ENCODE measurements at places on chromosomes 16 and 17.

GRCh38 chr17:76983075-76983775 is 115.0 kb downstream of the MGAT5B start:
- no peak for DNase-seq

GRCh38 chr17:16353317-16354174 is at the start of gene CENPV:
Gene CENPV (minus strand): TSS chr17:16353469. CDS start chr17:16353436, 33 bp downstream.
- DNase-seq: peak; percentile 74

GRCh38 chr16:85266857-85267256 is 154.6 kb upstream of the CIBAR2 start:
- no peak for DNase-seq

DNA sequence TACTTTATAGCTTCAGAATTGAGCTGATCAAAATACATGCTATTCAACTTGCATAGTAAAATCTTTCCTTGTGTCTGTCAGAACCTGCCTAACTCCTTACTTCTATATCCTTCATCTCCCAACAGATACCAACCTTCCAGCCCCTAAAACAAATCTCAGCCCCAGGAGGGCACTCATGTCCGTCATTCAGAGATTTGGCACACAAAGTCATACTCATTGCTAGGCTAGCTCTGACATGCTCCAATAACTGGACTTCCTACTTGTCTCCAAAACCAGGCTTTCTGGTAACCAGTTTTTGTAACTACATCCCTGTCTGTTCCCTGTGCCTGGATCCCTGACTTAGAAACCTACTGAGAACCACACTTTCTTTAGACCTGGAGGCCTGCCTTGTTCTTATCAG is 37.5 kb upstream of the DHX40 start:
- no peak for DNase-seq

DNA sequence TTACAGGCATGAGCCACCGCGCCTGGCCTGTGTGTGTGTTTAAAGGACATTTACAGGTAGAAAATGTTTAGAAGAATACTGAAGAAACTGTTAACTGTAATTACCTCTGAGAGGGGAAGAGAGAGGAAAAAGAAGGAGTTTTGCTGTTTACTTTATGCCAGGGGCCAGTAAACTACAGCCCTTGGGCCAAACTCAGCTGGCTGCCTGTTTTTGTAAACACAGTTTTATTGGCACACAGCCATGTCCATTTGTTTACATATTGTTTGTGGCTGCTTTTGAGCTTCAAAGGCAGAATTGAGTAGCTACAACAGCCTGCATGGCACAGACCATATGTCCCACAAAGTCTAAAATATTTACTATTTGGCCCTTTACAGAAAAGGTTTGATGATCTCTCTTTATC is 76.4 kb downstream of the GPR139 start:
- DNase-seq: no peak

DNA sequence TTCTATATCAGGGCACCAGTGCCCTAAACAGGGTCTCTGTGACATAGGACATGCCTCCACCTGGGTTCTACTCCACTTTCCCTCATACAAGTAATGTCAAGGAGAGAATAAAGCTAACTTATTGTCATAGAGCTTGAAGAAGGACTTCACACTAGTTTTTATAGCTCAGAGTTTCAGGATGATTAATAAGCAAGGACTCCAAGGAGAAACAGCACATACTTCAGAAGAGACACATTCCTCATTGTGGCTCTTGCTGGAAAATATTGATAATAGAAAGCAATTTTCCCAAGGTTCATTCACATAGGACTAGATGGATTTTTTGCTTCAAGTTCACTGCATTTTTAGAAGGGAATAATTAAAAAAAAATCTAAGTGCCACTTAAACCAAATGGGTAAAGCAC is 133.3 kb downstream of the CA10 start:
- no peak for DNase-seq

GRCh38 chr17:73956595-73957465 is 246.6 kb upstream of the RPL38 start:
- DNase-seq: peak; percentile 47

GRCh38 chr17:33667671-33668070 is 374.6 kb upstream of the ASIC2 start:
- DNase-seq: no peak

- DNase-seq: no peak
These were observed 184.4 kb downstream of the SNX29 start for GRCh38 chr16:12160815-12161550.

- no peak for DNase-seq
These were observed 647.7 kb upstream of the SOX9 start for GRCh38 chr17:71472809-71473789.

GRCh38 chr16:65793781-65794180 is 572.7 kb upstream of the CDH5 start:
- DNase-seq: no peak

- no peak for DNase-seq
These were observed 398.8 kb downstream of the KIF2B start for GRCh38 chr17:54221499-54221898.

DNA sequence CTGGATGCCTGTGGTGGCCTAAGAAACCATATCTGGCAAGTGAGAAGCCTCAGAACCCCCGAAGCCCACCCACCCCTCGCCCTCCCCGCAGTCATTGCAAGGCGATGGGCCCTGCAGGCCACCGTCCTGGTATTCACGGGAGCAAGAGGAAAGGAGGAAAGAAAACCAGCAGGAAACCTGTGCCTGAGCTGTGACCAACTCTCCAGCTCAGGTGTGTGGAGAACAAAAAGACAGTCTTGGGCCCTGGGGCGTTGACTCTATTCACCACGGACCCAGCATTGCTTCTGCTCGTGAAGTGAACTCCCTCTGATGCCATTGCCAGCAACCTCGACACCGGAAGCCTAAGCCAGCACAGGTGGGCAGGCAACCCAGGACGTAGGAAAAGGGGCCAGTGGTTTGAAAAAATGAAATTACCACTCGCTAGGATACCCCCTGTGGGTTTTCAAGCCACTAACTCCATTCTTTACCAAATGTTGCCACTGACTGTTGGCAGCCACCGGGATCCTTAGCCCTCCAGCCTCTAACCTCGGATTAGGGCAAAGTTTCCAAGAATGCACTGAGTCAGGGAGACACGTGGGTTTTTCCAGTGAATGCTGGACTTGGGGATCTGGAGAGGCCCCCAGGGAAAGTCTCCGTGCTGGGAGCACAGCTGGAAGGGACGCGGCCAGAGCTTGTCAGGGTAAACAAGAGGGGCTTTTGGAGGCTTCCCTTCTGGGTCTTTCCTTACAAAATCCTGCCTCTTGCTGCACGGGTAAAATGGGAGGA is 25.1 kb downstream of the FA2H start:
- DNase-seq: no peak

DNA sequence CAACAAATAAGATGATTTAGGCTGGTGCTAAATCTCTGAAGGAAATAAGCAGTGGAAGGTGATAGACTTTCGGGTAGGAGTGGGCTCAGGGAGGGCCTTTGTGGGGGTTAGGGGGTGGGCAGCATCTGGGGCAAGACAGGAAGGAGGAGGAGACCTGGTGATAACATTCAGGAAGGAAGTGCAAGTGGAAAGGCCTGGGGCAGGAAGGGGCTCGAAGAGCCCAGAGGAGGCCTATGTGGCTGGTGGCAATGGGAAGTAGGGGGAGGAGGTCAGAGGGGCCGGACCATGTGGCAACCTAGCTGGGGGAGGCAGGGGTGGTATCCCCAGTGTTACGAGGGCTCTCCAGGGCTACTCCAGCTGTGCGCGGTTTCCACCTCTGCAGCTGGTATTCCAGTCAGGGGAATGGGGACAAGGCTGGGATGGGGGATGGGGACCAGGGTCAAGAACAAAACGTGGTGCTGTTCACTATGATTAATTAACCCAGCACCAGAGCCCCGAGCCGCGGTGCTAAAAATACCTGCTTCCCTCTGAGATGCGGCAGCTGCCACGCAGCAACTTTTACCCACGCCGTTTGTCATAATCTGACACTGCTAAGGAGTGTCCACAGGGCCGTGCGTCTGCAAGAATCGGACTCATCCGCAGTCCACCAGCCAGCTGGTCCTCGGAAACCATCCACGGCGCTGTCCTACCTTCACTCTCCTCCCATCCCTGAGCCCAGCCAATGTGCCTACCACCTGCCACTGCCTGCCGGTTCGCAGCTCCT is 5.2 kb upstream of the CCDC182 start:
- DNase-seq: no peak

DNA sequence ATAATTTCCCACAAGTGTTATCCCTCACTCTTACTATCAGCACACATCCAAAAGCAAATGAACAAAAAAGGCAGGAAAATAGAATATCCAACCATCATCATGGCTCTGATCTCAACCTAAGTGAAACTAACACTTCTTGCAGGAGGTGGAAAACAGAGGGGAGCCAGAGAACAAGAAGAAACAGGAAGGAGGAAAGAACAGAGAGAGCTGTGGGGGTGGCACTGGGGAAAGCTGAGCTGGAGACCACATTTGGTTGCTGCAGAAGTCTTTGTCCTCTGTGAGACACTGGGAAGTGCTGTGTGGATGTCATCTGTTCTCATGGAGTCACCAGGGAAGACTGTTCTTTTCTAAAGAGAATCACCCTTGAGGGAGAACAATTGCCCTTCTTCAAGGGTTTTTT is 34.7 kb downstream of the GRB7 start:
- no peak for DNase-seq

DNA sequence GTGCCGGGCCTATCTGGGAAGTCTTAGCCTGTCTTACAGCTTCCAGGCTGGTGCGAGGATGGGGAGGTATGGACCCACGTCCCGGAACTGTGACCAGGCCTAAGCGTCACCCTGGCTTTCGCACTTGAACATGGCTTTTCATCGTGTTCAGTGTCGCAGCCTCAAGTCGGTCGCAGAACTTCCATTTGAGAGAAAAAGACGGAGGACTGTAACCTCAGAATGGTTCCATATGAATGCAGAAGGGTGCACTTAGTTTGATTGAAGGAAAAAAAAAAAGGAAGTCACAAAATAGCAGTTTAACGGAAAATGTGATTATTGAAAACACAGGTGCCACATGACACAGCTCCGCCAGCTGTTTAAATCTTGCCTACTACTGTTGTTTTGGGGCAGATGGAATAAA is 30.2 kb upstream of the JPT2 start:
- DNase-seq: no peak

GRCh38 chr16:89710709-89711564 is 9.4 kb upstream of the SPATA2L start:
- DNase-seq: no peak

GRCh38 chr17:53979991-53980390 is 157.3 kb downstream of the KIF2B start:
- DNase-seq: no peak

DNA sequence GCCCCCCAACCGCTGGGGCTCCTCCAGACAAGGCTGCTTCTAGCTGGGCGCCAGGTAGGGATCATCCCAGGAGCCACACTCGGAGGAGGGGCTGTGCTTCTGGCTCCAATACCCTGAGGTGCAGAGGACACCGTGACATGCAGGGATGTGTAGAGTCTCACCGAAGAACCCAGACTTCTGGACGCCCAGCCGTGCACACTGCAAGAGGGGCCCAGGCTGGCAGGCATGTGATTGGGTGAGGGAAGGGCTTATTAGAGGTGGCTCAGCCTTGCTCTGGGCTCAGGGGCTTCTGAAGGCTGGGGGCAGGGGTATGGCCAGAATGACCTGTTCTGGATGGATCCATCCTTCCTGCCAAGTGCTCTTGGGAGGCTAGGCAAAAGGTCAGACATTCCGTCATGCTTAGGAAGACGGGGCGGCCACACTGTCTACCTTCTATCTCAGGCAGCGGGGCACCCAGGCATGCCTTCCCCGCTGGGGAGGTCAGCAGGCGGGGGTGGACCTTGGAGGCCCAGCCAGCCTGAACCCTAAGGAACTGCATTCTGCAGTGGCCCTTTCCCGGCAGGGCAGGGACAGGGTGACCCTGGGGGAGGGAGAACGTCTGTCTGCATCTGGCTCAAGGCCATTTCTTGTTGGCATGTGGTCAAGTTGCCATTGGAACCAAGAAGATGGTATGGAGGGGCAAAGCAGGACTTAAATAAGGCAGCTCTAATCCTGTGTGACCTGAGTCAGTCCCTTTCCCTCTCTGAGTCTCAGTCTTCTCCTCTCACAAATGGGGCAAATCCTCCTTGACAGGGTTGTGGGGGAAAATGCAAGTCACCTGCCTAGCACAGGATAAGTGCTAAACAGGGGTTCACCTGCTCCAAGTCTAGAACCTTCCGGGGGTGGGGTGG is 5.8 kb upstream of the ADGRG1 start:
- DNase-seq: no peak

- DNase-seq: peak; percentile 27
These were observed 1.4 kb upstream of the SLC25A10 start for GRCh38 chr17:81710514-81711308.

DNA sequence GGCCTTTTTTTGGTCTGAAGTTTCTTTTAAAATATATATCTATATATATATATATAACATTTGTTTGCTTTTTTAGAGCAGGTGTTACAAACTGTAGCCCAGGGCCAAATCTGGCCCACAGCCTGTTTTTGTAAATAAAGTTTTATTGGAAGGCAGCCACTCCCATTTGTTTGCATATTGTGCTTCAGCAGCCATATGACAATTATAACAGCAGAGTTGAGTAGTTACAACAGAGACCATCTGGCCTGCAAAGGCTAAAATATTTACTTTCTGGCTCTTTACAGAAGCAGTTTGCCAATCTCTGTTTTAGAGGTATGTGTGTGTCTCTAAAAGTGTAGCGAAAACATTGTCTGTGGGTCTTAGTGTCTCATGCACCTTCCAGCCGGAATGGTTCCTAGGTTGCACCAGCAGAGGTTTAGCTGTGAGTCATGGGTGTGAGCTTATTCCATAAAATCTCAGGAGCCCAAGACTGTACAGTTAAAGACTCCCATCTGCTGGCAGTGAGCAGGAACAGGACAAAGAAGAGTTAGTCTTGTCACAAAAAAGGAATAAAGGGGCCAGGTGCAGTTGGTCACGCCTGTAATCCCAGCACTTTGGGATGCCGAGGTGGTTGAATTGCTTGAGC is 23.8 kb downstream of the LCMT1 start:
- DNase-seq: no peak

GRCh38 chr17:60602871-60603270 is 2.9 kb downstream of the PPM1D start:
- DNase-seq: no peak

GRCh38 chr16:87582216-87582965 is 19.9 kb upstream of the JPH3 start:
- DNase-seq: no peak

GRCh38 chr17:45742251-45742650 is 41.9 kb upstream of the CRHR1 start:
- no peak for DNase-seq

All from stimulated activated CD4-positive, alpha-beta T cell treated with anti-CD3 and anti-CD28 coated beads, Interleukin-4, amount 100 ng/mL, for 1 hour (primary cell).